ENCODE measurements at places on chromosomes 7 and 10.

GRCh38 chr7:148590471-148590870, at the start of gene C7orf33:
TSS of gene C7orf33 (plus strand) at chr7:148590766. CDS start at chr7:148590926, 160 bp downstream.
- no peak for DNase-seq

DNA sequence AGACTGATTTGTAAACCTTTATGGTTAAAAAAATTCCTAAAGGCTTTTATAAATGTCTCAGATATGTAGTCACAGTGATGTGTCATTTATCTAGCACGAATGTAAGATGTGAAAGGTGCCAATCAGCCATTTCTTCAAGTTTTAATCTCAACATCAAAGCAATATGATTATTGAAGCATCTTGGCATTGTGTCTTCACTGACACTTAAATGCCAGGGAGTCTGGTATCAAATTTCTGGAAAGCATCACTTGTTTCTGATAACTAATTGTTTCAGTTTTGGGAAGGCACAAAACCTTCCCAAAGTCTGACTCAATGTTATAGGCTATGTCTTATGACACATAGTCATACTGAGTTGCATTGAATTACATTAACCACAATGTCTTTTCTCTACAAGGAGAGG, 492.0 kb upstream of the CNTNAP2 start:
- DNase-seq, result no peak

DNA sequence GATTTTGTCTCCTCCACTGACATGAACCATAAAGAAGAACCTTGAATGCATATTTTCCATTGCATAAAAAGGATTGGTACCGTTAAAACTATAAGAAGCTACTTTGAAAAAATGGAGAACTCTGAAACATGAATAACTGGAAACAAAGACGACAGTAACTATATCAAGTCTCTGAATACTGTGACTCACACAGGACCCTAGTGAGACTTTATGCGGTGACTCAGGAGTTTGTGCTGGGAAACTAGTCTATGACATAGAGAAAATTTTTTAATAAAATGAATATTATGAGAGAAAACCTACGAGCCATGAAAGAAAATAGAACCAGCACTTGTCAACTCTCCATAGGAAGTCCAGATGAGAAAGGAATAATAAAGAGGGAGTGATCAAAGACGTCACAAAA, 339.9 kb upstream of the ADARB2 start:
- no peak for DNase-seq

GRCh38 chr10:107914450-107915214, 750.1 kb upstream of the SORCS1 start:
- no peak for DNase-seq

DNA sequence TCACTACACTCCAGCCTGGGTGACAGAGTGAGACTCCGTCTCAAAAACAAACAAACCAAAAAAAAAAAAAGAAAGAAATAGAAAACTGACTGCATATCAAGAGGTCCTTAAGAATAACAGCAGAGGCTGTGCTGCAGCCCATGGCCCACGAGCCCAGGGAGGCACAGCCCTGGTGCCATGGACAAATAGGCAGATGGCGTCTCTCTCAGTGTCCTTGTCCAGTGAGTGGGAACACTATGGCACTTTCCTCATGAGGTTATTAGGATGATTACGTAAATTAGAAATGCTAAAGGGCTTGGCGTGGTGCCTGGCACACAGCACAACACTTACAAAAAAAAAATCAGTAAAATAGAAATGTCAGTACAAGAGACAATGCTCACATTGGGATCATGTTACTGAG, 33.4 kb upstream of the PFKP start:
- DNase-seq, result no peak

DNA sequence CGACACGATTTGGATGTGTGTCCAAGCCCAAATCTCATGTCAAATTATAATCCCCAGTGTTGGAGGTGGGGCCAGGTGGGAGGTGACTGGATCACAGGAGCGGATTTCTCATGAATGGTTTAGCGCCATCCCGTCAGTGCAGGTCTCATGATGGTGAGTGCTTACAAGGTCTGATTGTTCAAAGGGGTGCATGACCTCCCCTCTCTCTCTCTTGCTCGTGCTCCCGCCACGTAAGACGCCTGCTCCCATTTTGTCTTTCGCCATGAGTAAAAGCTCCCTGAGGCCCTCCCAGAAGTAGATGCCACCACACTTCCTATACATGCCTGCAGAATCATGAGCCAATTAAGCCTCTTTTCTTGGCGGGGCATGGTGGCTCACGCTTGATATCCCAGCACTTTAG, 71.5 kb upstream of the NANOS1 start:
- DNase-seq, result no peak

GRCh38 chr7:151930695-151931094, 25.6 kb upstream of the GALNTL5 start:
- no peak for DNase-seq

- no peak for DNase-seq
Measured at GRCh38 chr7:69411018-69411417, 187.3 kb upstream of the AUTS2 start.

DNA sequence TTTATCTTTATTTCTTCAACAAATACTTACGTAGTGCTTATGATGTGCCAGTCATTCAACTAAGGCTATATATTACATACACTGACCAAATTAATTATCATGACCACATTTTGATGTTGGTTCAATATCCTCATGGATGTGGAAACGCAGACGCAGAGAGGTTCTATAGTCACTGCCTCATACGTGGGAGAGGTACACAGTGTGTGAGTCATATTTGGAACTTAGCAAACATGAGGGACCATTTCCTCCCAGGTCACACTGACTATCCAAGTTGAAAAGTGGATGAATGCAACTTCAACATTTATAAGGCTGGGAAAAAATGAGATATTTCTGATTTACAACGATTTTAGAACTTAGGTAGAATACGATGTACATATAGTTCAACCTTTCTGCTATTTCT, 113.6 kb downstream of the PRLHR start:
- no peak for DNase-seq

GRCh38 chr7:137146552-137147337, 196.8 kb downstream of the PTN start:
- no peak for DNase-seq

GRCh38 chr10:73887294-73888039, 13.1 kb upstream of the CAMK2G start:
- no peak for DNase-seq

GRCh38 chr7:151252961-151253711, 4.6 kb upstream of the SMARCD3 start:
- no peak for DNase-seq

DNA sequence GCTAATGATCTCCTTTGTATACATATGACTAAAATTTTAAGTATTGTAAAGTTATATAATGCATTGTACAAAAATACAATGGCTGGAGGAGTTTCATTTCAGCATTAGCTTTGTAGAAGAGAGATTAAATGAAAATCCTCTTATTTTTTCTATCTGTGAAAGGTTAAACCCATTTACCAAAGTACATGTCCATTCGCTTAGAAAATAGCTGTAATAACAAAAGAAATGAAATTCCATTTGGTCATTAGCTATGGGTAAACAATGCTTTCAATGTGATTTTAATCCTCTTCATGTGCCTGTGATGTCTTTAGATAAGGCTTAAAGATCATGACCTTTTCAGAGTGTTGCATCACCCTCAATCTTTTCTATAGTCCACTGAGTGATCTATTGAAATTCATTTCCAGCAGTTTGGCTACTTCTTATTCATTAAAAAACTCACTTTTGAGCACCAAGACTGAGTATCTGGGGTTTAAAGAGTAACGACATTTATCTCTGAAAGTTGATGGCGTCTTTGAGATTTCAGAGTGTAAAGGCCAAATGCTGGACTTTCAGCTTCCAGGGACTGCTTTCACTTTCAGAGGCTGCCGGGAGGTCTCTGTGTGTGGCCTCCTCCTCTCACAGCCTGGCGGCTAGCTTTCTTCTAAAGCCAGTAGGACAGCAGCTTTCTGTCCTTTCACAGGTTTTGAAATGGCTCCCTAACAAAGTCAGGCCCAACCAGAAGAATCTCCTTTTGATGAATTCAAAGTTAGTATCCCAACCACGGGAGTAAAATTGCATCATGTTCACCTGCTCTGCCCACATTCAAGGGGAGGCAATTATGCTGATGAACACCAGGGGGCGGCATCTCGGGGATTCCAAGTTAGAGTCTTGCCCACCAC, 701.4 kb upstream of the COBL start:
- DNase-seq, result no peak

DNA sequence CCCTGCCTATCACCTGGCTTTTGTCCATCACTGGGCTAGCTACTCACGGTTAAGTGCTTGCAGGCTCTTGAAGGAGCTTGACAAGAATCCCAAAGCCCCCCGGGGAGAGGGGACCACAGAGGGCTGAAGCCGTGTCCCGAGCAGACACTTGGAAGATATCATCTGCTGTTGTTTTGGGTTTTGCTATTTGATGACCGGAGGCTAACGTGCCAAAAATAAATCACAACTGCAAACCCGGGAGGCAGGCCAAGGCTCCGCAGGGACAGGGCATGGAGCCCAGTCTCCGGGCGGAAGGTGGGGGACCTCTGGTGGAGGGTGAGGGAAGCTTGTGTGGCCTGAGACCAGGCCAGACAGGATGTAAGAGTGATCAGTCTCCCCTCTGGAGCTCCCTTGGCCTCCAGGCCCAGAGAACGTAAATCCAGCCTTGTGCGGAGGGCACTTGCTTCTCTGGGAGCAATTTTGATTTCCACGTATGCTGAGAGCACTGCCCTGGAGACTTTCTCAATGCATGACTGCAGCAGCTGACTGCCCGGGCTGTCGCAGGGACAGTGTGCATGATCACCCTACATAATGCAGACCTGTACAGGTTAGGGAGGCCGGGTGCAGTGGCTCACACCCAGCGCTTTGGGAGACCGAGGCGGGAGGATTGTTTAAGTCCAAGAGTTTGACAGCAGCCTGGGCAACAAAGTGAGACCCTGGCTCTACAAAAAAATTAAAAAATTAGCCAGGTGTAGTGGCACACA, at the start of gene PHKG1:
TSS of gene PHKG1 (minus strand) at position 164 of the 743 bp plus-strand sequence. CDS start 4,011 bp downstream, outside the sequence.
- DNase-seq, result no peak

DNA sequence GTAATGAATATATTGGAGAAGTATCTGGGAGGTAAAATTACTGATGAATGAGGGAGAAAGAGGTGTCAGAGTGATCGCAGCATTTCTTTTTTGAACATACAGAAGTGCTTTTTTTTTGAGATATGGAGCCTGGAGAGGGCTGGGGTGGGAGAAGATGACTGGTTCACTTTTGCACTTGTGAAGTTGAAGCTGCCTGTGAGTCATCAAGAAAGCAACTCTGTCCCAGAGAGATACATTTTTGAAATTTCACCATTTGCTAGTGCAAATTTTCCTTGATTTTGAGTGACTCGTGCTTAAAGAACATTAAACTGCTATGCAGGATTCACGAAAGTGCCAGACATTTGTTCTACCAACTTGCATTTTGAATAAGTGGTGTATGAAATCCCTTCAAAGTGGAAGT, 81.8 kb downstream of the ADRA2A start:
- no peak for DNase-seq
